ENCODE measurements at places on chromosomes 16 and 17.

GRCh38 chr17:46928467-46929261 lies 5.7 kb downstream of the GOSR2 start:
- no peak for DNase-seq

GRCh38 chr17:80598813-80599545 lies 54.3 kb downstream of the RPTOR start:
- DNase-seq = no peak

DNA sequence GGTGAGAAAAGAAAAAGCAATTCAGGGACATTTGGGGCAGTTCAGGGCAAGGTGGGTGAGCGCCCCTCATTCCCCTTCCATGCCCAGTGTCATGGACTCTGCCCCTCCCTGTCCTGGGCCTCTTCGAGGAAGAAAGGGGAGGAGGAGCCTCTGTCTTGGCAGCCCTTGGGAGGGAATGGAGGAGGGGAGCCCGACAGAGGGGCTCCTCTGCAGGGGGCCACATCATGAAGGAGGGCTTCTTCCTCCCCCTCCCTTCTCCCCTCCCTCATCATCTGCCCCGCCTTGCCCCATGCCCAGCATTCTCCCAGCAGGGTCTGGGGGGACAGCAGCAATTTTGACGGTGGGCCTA lies 33.2 kb upstream of the TAC4 start:
- no peak for DNase-seq

GRCh38 chr17:21089933-21090901 lies 36.5 kb upstream of the DHRS7B start:
- DNase-seq = no peak

DNA sequence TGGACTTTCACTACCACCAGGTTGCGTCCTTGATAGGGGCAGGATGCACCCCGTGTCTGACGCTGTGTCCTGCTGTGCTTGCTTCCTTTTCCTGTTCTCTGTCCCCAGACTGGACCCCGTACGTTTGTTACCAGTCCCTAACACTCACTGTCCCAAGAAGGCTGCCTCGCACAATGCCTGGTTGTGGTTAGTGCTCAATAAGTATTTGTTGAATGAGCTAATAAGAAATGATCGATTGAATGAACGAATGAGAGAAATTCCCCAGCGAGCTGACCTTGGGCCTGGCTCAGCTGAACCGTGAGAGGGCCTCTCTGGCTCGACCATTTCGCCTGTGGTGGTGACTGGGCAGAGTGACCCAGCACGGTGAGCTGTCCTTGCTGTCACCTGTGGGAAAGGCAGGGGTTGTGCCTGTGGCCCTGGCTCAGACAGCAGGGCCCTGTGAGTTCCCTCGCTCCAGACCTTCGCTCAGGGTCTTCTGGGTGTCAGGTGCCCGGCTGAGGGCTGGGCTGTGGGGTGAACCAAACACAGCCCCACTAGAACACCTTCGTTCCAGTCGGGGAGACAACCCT lies 20.9 kb downstream of the CMIP start:
- no peak for DNase-seq

DNA sequence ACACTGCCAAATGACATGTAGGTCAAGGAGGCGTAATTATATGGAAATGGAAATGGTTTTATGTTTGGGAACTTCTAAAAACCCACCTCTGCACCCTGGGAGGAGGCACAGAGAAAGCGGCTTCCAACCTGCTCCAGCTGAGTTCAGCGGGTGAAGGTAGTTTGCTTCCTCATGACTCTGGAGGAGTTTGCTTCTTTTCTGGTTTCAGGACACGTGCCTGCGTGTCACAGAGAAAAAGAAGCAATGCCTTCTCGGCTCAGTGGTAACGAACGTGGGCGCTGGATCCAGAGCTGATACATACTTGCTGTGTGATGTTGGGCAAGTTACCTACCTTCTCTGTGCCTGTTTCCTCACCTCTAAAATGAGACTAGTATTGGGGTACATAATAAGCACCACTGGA lies 22.1 kb downstream of the GPR139 start:
- no peak for DNase-seq

DNA sequence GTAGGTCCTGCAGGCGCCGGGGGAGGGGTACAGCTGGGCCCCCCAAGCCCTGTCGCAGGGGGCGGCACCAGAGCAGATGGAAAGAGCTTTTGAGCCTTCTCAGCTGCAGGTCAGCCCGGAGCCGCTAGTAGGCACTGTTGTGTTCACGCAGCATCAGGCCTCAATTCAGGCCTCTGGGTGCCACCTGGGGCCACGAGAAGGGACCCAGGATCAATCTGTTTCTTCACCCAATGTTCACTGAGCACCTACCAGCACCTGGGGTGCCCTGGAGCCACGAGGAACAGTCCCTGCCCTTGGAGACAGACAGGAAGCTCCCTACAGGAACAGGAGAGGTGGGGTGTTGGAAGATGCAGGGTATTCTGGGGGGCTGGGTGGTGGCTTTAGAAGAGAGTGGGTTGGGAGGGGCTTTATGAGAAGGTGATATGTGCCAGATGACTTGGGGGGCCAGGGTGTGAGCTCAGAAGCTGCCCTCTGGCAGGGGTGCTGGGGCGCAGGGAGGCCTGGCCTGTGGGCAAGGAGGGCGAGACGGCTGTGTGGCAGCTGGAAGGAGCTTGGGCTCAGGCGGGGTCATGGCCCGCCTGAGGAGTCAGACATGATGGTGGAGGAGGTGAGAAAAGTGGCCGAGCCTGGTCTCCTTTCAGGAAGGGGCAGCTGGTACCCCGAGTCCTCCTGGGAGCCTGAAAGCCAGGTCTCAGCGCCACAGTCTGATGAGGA lies 121.9 kb upstream of the GSE1 start:
- DNase-seq = peak; percentile 83

- DNase-seq = no peak
Measured at GRCh38 chr17:66813296-66813695, 21.6 kb upstream of the CACNG5 start.

- DNase-seq = no peak
Measured at GRCh38 chr17:69654981-69655855, 240.7 kb downstream of the MAP2K6 start.

GRCh38 chr16:280005-280460 lies 358 bp upstream of the ARHGDIG start:
- no peak for DNase-seq

DNA sequence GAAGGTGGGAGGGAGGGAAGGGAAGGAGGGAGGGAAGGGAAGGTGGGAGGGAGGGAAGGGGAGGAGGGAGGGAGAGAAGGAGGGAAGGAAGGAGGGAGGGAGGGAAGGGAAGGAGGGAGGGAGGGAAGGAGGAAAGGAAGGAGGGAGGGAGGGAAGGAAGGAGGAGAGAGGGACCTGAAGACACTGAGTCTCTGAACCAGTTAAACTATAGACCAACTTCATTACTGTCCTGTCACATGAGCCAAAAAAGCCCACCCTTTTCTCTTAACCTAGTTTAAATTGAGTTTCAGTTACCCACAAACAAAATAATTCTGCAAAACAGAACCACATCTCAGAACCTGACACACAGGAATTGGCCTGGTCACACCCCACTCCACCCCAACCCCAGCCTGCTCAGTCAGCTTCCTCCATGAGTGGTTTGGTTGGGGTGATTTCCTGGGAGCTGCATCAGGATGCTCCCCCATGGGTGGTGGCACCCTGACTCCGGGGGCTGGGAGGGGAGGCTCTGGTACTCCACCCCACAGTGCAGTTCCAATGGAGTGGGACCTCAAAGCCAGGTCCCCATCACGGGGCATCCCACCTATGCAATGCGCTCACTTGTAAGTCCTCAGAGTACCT lies 4.7 kb upstream of the PRR29 start:
- DNase-seq = no peak

- no peak for DNase-seq
Measured at GRCh38 chr16:57809276-57810196, 7.2 kb upstream of the KIFC3 start.

DNA sequence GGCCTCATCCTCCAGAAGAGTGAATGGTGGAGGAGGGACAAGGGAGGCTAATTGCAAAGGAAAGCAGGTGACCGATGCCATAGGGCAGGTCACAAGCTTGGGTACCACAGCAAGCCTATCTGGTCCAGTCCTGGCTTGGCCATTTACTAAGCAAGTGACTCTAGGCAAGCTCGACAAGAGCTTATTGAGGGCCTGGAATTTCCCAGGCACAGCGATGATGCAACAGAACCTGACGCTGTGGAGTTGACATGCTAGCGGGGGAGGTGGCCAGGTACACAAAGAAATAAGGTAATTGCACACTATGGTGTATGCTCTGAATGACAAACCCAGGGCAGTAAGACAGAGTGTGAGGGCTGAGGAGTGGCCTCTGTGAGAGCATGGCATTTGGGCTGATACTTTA lies 98.5 kb downstream of the PGS1 start:
- DNase-seq = peak; percentile 55

GRCh38 chr17:33873201-33873617 lies 381.9 kb upstream of the CCL2 start:
- no peak for DNase-seq
